Left colon (tissue), 2 donors: ENCODE measurements at places on chromosomes 16 and 17.
A peak's percentile ranks its signal among the peaks of the same experiment; 100 is the strongest.

GRCh38 chr17:10295728-10296343, 77.0 kb downstream of the MYH13 start:
- DNase-seq: no peak

GRCh38 chr17:37417852-37418251, 11.2 kb downstream of the TADA2A start:
- DNase-seq: no peak

- DNase-seq: no peak
Measured at GRCh38 chr16:89449726-89450335, 40.5 kb downstream of the ANKRD11 start.

- DNase-seq: no peak
Measured at GRCh38 chr17:55236316-55236715, 28.4 kb upstream of the HLF start.

- DNase-seq: peak; percentile 40
Measured at GRCh38 chr16:53071748-53072301, 17.0 kb downstream of the CHD9 start.

GRCh38 chr17:19305761-19306159, 56.8 kb downstream of the B9D1 start:
- no peak for DNase-seq

- DNase-seq: peak; percentile 41
Measured at GRCh38 chr17:63477480-63478440, 899 bp downstream of the ACE start.

DNA sequence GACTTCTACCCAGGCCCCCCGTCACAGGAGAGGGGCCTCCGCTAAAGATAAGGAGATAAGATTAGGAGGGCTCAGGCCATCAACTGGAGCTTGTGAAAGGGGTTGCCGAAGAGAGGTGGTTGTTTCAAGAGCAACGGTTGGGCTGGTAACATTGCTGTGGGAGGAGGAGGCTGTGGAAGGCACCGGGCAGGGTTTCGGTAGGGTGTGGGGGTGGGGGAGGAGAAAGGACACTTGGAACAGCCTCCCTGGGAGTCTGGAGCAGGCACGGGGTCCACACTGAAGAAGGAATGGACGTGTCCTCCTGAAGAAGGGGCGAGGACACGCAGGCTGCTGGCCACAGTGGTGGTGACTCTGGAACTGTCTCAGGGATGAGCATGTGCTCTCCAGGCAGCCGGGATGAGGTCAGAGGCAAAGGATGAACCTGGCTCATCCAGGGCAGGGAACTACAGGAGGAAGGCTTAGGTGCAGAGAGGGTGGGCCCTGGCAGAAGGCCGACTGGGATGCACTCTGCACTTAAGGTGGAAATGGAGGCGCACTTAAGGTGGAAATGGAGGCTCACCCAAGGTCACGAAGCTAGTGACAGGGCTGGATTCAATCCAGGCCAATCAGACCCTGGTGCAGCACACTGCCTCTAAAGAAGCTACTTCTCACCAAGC, 1.2 kb upstream of the EPX start:
- no peak for DNase-seq

GRCh38 chr17:65155622-65156021, 18.5 kb downstream of the RGS9 start:
- no peak for DNase-seq

DNA sequence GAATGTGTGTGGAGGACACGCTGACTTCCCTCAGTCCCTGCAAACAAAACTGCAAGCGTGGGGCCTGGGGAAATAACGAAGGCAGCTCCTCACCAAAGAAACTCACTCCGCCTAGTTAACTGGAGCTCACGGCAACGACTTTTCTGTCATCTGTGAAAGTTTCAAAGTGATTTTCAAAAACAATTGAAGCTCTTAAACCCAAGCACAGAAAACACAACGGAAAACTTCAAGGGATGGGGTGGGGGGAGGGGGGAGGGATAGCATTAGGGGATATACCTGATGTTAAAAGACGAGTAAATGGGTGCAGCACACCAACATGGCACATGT, 3.2 kb upstream of the GNG13 start:
- DNase-seq: no peak

DNA sequence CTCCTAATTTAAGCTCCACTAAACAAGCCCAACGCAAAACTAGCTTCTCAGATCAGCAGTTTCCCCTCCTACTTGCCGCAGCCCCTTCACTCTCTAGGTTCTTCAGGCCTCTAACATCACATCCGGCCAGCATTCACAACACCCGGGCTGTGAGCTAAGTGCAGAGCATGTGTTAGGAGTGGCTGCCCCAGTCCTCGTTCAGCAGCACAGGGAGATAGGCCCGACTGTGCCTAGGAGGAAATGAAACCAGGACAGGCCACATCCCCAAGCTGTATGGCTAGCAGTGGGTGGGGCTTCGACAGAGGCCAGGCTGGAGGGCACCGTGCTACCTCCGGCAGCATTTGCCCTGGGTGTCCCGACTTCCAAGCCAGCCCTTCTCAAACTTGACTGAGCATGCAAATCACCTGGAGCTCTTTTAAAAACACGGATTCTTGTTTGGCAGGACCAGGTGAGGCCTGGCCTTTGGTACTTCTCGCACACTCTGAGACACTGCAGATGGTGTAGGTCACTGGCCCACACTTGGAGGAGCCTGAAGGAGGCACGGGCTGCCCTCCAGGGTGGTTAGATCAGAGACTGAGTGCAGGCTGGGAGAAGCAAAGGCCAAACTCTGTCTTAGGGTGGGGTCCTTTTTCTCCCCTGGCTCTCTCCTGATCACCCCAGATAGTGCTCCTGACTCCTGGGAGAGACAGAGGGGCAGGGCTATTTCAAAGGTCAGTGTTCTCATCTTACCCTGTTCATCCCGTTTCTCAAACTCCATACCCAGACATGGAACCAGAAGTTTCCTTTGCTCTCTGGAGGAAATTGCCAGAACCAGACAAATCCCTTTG, 202.0 kb downstream of the C16orf78 start:
- peak; percentile 64 for DNase-seq

- DNase-seq: peak; percentile 43
Measured at GRCh38 chr16:1972490-1972877, 631 bp downstream of the TBL3 start.

DNA sequence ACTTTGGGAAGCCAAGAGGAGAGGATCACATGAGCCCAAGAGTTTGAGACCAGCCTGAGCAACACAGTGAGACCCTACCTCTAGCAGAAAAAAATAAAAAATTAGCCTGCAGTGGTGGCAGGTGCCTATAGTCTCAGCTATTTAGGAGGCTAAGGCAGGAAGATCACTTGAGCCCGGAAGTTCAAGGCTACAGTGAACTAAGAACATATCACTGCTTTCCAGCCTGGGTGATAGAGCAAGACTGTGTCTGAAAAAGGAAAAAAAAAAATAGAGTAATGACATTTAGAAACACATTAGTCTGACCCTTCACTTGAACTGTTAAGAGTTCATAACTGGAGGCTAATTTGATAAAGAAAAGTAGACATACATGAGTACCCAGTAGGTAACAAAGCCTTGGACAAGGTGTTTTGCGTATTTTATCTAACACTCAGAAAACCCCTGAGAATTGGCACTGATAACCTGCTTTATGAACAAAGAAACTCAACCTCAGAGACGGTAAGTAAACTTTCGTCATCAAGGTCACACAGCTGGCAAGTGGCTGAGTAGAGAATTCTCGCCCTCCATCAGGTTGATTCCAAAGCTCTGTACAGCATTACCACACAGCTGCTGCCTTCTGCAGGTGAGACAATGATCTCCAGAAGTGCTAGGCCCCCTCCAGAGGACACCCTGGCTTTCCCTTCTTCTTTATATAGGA, 101.1 kb downstream of the SMG6 start:
- no peak for DNase-seq

DNA sequence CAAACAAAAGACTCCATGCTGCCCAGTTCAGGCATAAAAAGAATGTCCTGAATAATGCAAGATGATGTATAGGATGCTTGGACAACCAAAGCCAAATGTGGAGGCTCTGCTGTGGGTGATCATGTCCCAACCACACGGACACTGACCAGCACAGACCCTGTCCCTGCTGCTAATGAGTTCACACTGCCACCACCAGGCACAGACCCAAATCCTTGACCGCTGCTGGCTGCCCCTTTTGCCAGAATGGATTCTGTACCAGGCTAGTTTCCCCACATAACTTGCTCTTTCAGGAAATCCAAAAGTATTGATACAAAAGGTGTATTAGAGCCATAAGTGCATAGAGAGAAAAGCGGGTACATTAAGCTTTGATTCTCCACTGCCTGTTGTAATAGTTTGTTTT, 60.9 kb downstream of the XYLT1 start:
- DNase-seq: no peak

DNA sequence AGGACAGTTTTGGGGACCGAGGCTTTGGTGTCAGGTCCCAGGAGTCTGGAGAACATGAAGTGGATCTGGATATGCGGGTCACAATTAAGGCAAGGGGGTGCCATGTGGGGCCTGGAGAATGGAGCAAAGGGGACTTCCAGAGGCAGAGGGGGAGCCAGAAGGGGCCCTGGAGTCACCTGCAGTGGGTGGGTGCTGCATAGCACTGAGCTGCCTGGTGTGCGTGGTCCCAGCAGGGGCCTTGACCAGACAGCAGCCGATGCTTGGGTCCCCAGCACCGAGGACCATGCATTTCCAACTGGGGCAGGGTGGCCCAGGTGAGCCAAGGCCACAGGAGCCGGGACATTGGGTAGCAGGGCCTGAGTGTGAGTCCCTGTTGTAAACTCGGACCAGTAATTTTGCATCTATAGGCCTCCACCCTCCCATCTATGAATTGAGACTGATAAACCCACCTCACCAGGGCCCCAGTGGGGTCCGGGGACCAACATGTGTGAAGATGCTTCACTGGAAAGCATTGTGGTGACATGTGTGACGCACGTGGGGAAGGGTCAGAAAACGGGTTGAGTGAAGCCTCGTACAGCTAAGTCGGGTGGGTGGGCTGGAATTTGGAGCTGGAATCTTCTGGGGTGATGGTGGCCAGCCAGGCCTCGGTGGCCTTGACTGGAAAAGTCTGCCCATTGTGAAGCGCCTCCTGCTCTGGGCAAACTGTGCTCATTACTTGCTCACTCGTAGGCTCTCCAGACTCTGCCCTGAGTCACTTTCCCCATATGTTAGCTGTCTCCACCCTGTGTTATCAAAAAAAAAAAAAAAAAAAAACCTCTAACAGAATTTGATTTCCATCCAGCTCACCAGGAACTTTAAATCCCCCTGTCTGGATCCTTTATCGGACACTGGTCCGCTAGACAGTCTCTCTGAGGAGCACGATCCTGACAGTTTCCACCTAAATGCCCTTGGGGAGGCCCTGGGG, 90.5 kb upstream of the ZNF469 start:
- DNase-seq: no peak

GRCh38 chr16:53156516-53156915, 101.7 kb downstream of the CHD9 start:
- no peak for DNase-seq

- DNase-seq: no peak
Measured at GRCh38 chr16:4709481-4709880, 16.1 kb downstream of the NUDT16L1 start.

GRCh38 chr16:78513838-78514237, 414.4 kb downstream of the WWOX start:
- no peak for DNase-seq

DNA sequence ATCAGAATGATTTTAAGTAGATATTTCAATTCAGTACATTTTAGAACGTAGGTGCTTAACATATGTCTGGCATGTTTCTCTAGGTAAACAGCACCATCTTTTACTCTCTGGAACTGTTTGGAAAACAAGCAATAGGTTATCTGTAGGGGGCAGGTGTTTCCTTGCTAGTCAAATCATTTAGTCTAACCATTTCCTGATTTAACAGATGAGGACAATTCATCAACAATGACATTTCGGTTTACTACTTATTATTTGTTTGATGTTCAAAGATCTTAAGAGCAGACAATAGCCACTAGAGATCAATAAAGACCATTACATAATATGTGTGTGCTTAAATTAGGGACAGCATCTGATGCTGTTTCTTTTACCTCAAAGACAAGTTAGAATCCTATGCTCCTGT, 173.1 kb downstream of the CEP112 start:
- no peak for DNase-seq

DNA sequence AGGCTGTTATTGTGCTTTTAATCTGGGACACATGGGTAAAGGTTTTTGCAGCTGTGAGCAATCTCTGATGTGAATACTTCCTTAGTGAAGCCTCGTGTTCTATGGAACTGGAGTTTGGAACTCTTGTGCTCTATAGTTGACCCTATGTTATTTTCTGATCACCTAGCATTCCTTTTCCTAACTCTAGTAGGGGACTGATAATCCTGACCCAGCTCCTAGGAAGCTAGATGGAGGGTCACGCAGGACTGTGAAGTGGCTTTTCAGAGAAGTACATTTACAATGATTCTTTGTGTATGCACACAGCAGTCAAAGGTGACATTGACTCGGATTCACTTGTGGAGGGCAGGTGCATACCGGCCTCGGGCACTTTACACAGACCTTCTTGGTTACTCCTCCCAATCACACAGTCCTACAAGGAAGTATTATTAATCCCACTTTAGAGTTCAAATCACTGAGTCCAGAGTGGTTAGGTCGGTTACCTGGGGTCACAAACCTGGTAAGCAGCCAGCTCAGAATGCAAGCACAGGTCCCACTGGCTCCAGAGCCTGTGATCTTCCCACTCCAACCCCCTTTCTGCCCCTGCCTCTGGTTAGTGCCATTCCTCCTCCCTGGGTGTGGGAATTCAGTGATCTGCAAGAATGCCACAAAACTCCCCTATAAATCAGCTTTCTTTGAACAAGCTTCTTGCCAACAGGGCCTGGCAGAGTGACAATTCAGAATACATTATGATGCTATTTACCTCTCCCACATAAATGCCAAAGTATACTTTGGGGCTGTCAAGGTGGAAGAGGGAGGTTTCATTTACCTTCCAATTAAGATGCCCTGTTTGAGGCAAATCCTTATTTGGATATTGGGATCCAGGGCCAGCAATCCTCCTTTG, 7.1 kb downstream of the CHD9NB start:
- peak; percentile 53 for DNase-seq

DNA sequence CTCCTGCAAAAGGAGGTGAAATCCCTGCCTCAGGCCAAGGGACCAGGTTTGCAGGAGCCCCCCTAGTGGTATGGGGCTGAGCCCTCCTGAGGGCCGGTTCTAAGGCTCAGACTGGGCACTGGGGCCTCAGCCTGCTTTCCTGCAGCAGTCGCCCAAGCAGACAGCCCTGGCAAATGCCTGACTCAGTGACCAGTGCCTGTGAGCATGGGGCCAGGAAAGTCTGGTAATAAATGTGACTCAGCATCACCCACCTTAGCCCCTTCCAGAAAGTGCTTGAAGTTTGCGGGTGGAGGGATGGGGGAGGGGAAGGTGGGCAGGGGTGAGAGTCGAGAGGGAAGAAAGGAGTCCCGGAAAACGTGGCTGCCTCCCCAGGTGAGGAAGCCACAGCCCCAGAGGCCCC, 2.1 kb downstream of the MC1R start:
- no peak for DNase-seq

DNA sequence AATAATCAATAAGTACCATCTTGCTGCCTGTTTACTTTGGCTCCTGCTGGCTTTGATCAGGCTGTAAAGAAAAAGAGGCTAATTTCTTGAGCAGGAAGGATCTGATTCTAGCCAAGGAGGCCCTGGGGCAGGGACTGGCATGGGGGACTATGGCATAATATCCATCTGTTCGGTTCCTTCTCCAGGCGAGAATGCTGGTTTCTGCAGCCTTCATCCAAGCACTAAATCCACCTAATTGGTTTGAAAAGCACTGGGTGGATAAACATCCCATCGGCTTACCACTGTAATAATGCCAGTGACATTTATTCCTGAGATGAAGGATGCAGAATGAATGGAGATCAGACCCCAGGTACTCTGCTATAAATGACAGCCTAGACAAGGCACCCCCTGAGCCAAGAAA, 180.0 kb upstream of the ASIC2 start:
- no peak for DNase-seq
